ENCODE measurements at places on chromosomes 16 and 17.

DNA sequence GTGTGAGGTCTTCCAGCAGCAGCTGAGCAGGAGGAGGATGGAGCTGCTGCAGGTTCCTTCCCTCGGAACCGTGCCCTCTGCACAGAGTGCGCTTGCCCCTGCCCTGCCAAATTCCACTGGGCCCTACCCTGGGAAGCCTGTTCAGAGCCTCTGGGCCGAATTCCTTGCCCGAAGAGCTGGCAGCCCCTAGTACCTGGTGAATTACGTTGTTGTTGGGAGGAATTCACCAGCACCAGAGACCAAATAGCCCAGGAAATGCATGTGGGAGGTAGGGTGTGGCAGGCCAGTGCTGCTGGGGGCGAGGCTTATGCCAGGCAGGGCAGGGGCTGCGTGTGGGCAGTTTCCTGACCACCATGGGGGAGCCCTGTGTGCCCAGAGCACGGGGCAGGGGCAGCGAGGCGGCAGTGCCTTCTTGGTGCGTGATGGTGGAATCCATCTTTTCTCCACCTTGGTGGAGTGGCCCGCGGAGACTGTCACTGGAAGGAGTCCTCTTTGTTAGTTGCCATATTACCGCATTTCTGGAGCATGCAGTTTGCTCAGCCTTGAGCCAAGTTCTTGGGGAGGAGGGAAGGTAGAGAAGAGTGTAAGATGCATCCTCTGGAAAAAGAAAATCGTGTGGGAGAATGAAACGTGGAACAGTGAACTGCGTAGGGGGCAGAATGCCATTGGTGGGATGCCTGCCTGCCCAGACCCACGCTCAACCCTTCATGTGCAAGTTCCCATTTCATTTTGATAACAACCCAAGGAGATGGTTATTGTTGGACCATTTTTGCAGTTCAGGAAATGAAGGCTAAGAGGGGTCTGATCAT, 2.3 kb downstream of the MRC2 start:
- DNase-seq: no peak

GRCh38 chr17:64103391-64104364, 26.3 kb downstream of the ERN1 start:
- DNase-seq: no peak

DNA sequence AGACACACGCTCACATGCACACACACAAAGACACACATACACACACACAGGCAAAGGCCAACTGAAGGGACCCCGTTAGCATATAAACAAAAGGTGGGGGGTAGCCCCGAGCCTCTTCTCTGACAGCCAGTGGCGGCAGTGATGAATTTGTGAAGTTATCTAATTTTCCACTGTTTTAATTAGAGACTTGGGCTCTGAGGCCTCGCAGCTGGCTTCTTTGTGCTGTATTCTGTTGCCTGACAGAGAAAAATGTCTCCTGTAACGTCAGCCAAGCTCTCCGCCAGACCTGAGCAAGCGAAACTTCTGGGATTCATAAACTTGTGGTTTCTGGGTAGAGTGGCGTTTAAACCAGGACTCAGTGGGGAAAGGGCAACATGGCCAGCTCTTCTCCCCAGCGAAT, 113.9 kb upstream of the FOXF1 start:
- DNase-seq: no peak

GRCh38 chr16:22369221-22369811, 5.1 kb downstream of the CDR2 start:
- no peak for DNase-seq

DNA sequence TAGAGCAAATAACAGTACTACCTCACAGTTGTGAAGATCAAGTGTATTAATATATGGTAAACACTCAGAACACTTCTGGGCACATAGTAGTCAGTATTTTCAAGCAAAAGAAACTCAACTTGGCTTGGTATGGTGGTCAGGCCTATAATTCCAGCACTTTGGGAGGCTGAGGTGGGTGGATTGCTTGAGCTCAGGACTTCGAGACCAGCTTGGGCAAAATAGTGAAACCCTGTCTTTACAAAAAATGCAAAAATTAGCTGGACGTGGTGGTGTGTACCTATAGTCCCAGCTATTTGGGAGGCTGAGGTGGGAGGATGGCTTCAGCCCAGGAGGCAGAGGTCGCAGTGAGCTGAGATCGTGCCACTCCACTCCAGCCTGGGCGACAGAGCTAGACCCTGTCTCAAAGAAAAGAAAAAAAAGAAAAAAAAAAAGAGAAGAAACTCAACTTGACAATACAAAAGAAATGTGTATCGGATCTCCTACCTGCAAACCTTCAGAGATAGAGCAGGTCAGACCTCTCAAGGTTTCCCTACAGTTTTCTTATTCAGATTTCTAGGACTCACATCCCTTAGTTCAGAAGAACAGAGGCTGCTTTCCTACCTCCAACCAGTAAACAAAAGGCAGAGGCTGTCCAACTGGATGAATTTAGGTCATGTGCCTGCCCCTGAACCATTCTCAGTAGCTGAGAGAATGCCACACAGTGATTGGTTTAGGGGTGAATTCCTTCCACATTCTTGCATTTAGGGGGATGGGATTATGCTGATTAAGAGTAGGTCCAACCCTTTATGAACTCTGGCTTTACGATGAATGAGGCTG, 1.7 kb upstream of the KPNA2 start:
- DNase-seq: no peak

GRCh38 chr16:89693931-89694783, 7.3 kb downstream of the SPATA2L start:
- no peak for DNase-seq

GRCh38 chr16:11470676-11471415, 115.9 kb downstream of the LITAF start:
- no peak for DNase-seq

DNA sequence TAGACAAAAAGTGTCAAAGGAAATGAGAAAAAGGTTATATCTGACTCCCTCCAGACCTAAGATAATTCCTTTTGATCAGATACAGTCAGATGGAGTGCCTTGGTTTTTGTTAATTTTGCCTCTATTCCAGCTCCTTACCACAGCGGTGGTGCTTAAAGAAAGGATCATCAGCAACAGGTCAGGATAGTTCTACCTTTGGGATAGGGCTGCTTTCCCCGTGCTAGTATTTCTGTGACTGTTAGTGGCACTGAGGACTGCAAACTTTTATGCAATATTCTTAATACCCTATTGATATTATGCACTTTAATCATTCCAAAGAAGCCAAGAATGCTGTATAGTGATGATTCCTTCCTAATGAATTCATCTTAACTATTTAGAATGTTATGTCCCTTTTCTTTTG, 24.5 kb downstream of the NQO1 start:
- DNase-seq: no peak

DNA sequence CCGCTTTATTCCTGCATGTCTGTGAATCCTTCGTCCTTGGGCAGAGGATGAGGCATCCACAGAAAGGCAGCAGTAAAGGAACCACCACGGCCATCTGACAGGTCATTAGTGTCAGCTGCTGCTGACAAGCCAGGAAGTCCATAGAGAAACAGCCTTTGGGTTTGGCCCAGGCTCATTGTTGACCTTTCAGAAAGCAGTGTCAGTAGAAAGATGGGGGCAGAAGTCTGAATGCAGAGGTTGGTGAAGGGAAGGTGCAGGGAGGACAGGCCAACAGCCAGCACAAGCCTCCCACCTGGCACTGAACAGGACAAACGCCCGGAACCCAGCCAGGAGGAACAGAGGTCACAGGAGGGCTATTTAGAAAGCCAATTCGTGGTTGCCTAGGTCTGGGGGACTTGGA, 105.8 kb downstream of the VAT1L start:
- no peak for DNase-seq

DNA sequence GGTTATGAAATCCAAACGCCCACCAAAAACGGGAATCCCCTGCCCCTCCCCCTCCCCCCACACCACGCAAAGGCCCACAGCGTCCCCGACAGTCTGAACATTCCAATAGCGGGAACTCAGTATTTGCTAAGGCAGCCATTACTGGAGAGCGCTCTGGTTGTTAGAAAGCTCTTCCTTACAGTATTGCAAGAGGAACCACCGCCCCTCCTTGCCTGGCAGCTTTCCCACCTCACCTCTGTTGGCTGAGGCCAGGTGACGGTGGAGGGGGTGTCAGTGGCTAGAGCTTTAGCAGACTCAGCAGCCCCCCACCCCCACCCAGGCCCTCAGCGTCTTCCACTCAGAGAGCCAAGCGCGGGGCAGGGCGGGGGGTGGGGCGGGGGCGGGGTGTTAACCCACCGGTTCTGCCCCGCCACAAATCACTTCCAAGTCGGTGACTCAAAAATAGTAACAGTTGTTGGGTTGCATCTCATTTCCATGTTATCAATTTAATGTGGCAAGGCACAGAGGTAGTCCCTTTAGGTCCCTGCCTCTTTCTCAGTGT, 2.2 kb upstream of the PLEKHH3 start:
- peak; percentile 74 for DNase-seq

All from activated T-cell treated with anti-CD3 and anti-CD28 coated beads, Interleukin-2, amount 50 U/mL, for 48 hours (primary cell).